ENCODE measurements at places on chromosomes 3 and 15.
A peak's percentile ranks its signal among the peaks of the same experiment; 100 is the strongest.

DNA sequence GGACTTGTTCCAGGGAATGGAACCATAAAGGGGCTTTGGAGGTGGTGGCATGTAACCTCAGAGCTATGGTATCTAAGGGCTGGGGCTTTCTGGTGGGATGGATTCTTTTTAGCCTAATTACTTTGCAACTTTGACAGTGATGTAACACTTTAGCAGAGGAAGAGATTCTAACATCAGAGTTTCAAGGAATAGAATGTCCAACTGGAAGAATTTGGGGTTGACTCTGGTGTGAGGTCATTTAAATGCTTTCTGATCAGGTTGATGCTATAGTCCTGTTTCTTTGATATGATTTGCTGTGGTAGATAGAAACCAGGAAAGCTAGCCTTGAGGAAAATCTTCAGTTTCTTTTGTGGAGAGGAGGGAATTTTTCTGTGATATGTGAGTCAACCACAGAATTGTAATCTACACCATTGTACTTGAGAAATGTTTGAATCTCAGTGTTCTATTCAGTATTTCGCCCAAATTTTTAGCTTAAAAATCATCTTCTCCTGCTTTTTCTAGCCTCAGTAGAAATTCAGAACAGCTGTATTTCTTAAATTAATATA is 40.0 kb downstream of the ATP2C1 start:
- H3K36me3 ChIP-seq: no peaks in the 10 kb centered on the region
- no peaks in the 10 kb centered on the region for H3K4me1 ChIP-seq
- no peak overlapping the region for H3K4me3 ChIP-seq
- no peak for DNase-seq

- no peaks in the 10 kb centered on the region for H3K36me3 ChIP-seq
- H3K4me1 ChIP-seq: no peaks in the 10 kb centered on the region
- no peak for DNase-seq
- no peak overlapping the region for H3K4me3 ChIP-seq
- H3K27ac ChIP-seq: no peak overlapping the region
Measured at GRCh38 chr3:49600781-49601180, 46.5 kb downstream of the BSN start.

DNA sequence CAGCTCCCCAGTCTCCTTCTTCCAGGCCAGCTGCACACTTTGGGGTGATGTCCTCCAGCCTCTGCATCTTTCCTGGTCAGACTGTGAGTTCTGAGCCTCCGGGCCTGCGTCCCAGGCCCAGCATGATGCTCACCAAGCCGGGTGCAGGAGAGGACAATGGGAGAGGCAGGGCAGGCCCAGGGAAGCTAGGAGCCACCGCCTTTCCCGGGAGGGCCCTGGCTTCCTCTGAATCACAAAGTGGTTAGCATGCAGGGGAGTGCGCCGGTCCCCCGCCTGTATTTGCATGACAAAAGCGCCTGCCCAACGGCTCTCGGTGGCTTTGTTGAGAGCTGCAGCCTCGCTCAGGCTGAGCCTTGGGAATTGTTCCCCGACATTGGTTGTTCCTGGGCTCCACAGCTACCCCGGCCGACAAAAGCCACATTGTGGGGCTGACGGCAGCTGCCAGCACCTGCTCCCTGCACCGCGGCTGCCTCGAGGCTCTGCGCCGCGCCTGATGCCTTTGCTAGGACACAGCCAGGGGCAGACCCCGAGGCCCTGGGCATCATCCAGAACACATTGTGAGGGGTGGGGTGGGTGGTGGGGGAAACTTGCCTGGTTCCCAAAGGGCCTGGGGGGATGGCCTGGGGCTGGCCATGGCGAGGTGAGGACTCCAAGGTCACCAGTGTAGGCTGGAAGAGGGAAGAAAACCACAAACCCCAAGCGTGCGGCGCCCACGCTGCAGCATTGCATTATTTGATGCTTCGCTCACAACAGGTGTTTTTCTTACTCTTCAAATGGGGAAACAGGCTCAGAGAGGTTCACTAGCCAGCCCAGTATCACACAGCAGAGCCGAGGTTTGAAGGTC is 20.0 kb upstream of the KLF13 start:
- H3K4me3 ChIP-seq: no peak overlapping the region
- peaks cover 21% of the 10 kb centered on the region for H3K4me1 ChIP-seq
- no peak overlapping the region for H3K27ac ChIP-seq
- H3K36me3 ChIP-seq: no peaks in the 10 kb centered on the region
- DNase-seq: peak; percentile 95
- no peaks in the 10 kb centered on the region for H3K27me3 ChIP-seq

DNA sequence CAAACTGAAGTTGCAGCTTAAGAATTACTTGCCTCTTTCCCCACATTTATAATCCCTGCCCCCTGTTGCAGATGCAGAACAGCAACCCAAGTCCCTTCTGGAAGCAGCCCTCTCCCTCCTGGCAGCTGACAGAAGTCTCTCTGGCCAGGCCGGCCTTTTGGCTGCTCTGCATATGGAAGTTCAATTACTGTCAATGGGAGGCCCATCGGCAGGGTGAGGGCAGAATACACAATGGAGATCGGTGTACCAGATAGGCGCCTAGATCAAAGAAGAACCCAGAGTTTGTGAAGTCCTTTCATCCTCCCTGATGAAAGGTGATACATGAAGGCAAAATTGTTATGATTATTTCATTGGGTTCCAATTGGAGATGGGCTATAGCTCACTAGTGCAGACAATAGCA is 327.9 kb upstream of the CTNNB1 start:
- no peak for DNase-seq
- H3K27me3 ChIP-seq: no peaks in the 10 kb centered on the region
- H3K27ac ChIP-seq: no peak overlapping the region
- no peaks in the 10 kb centered on the region for H3K36me3 ChIP-seq
- no peak overlapping the region for H3K4me3 ChIP-seq
- no peaks in the 10 kb centered on the region for H3K4me1 ChIP-seq

DNA sequence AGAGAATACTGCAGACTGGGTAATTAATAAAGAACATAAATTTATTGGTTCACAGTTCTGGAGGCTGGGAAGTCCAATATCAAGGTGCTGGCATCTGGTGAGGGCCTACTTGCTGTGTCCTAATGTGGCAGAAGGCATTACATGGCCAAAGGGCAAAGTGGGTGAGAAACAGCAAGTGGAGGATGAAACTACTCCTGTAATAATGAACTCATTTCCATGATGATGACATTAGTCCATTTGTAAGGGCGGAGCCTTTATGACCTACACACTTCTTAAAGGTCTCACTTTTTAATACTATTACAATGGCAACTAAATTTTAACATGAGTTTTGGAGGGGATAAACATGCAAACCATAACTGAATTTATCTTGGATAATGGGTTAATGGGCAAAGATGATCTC is 139.6 kb upstream of the SGO1 start:
- H3K36me3 ChIP-seq: no peaks in the 10 kb centered on the region
- H3K27ac ChIP-seq: no peak overlapping the region
- H3K4me1 ChIP-seq: no peaks in the 10 kb centered on the region
- no peak for DNase-seq
- H3K27me3 ChIP-seq: no peaks in the 10 kb centered on the region
- no peak overlapping the region for H3K4me3 ChIP-seq

DNA sequence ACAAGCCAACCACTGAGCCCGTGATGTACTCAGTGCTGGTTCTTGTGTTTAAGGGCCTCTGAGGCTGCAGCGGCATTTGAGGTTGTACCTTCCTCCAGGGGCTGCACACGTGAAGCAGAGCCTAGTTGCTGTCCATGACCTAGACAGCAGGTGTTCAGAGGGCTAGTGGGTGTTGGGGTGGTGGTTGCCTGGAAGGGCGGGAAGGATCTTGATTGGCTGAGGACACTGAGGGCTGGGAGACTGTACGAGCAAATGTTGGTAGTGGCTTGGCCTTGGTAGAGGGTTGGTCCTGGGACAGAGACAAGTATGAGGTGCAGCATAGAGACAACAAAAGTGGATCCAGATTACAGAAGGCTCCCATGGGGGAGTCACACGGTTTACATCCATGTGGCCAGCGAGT is 17.0 kb upstream of the HES1 start:
- no peaks in the 10 kb centered on the region for H3K36me3 ChIP-seq
- H3K27ac ChIP-seq: no peak overlapping the region
- no peak overlapping the region for H3K4me3 ChIP-seq
- no peaks in the 10 kb centered on the region for H3K27me3 ChIP-seq
- DNase-seq: no peak
- H3K4me1 ChIP-seq: no peaks in the 10 kb centered on the region

DNA sequence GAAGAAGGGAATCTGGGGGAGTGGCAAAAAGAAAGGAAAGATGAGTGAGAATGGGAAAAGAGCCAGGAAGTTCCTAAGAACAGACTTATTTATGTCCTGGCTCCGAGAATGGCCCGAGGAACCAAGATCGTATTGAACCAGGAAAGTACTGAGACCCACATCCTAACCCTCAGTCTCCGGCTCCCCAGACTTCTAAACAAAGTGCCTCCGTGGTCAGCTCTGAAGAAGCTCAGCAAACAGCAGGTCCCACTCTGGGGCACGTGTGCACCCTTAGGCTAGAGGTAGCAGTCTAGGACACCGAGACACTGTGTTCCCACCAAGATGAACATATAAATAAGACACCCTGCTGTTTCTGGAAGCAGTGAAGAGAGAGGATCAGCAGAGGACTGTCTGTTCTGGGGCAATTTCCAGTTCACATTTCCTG is 307.4 kb downstream of the NTRK3 start:
- no peaks in the 10 kb centered on the region for H3K27me3 ChIP-seq
- H3K4me3 ChIP-seq: no peak overlapping the region
- H3K27ac ChIP-seq: peak overlapping the region; percentile 59
- DNase-seq: no peak
- H3K4me1 ChIP-seq: peaks cover 18% of the 10 kb centered on the region

DNA sequence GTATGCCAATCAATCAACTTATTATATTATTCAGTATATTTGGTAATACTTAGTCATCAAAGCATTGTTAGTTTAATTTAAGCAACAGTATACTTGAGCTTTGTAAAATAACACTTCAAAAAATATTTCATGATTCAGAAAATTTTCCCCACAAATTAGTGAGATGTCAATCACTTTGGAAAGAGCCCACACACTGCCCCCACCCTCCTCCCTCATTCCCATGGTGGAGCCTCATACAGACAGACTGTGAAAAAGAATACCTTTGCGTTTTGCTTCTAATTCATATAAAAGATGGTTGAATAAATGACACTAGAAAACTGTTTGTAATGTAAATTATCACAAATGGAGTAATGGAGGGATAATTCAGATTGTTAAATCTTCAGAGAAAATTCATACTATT is 43.3 kb upstream of the MYO5C start:
- H3K27me3 ChIP-seq: no peaks in the 10 kb centered on the region
- H3K4me1 ChIP-seq: no peaks in the 10 kb centered on the region
- peaks cover 12% of the 10 kb centered on the region for H3K36me3 ChIP-seq
- no peak overlapping the region for H3K4me3 ChIP-seq
- no peak overlapping the region for H3K27ac ChIP-seq

GRCh38 chr15:89115547-89115946 is 27.3 kb downstream of the ABHD2 start:
- no peak for DNase-seq
- H3K4me3 ChIP-seq: no peak overlapping the region
- H3K27ac ChIP-seq: peak overlapping the region; percentile 42
- no peaks in the 10 kb centered on the region for H3K27me3 ChIP-seq

DNA sequence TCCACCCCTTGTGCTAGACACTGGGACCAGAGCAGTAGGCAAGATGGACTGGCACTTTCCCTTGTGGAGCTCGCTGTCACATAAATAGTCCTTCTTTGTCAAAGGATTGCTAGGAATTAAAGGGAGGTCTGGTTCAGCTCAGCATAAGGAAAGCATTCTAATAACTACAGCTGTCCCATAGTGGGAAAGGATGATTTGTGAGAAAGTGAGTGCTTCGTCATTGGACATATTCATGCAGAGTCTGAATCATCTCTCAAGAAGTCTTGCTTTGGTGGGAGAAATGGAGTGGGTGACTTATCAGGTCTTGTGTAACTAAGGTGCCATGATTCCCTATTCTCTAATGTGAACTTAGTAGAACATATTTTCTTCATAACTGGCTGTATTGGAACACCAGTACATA is 14.7 kb downstream of the PPARG start:
- no peak overlapping the region for H3K4me3 ChIP-seq
- H3K27me3 ChIP-seq: no peaks in the 10 kb centered on the region

DNA sequence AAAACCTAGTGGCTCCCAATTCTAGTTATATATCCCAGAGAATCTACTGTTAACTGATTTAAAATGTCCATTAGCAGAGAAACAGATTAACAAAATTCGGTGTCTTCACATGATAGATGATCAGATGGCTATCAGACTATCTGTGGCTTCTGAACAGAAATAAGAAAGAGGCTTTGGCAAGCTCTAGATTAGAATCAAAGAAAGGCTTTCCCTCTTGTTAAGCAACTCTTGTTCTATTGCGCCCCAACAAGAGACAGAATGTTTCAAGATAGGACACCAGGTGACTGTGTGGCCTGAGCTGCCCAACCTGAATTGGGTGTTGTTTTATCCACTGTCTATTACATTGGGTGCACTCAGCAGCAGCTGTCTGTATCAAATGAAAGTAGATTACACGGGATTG is 483.7 kb downstream of the FHIT start:
- no peaks in the 10 kb centered on the region for H3K36me3 ChIP-seq
- no peak overlapping the region for H3K27ac ChIP-seq
- no peaks in the 10 kb centered on the region for H3K4me1 ChIP-seq
- H3K27me3 ChIP-seq: no peaks in the 10 kb centered on the region
- H3K4me3 ChIP-seq: no peak overlapping the region

- H3K36me3 ChIP-seq: no peaks in the 10 kb centered on the region
- H3K27me3 ChIP-seq: no peaks in the 10 kb centered on the region
- H3K27ac ChIP-seq: no peak overlapping the region
- no peaks in the 10 kb centered on the region for H3K4me1 ChIP-seq
- DNase-seq: no peak
- H3K4me3 ChIP-seq: no peak overlapping the region
Measured at GRCh38 chr3:70108072-70108471, 108.5 kb downstream of the SAMMSON start.

DNA sequence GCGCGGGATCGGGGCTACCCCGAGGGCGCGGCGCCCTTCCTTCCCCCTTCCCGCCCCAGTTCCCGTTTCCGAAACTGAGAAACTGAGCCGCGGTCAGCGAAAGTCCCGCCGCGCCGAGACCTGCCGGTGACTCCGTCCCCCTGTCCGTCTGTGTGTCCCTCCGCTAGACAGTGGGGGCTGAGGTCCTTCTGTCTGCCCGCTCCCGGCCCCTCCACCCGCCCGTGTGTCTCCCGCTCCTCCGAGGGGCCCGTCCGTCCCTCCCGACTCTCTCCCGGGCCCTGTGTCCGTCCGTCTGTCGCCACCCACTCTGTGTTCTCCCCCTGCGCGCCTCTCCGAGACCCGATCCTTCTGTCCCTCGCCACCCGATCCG is 426 bp downstream of the PRKCD start:
- no peaks in the 10 kb centered on the region for H3K36me3 ChIP-seq
- no peaks in the 10 kb centered on the region for H3K27me3 ChIP-seq
- peaks cover 58% of the 10 kb centered on the region for H3K4me1 ChIP-seq
- H3K4me3 ChIP-seq: peak overlapping the region; percentile 92

DNA sequence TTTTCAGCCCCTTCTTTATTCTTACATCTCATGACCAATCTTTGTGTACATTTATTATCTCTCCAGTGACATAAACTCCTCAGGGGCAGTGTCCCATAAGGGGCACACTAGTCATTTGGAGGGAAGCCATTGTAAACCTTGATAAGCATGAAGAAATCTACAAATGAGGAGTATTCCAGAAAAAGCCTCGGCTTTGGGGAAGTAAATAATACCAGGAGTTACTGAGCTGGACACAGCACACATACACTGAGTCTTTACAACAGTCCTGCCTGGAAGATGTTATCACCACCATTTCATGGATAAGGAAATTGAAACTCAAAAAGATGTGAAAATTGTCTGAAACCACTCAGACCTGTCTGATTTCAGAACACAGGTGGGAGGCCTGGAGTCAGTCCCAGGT is 15.4 kb upstream of the POLR2M start:
- no peak overlapping the region for H3K27ac ChIP-seq
- H3K27me3 ChIP-seq: no peaks in the 10 kb centered on the region
- H3K4me3 ChIP-seq: no peak overlapping the region
- peaks cover 24% of the 10 kb centered on the region for H3K4me1 ChIP-seq
- DNase-seq: no peak
